ENCODE measurements at places on chromosomes 5 and 9.

DNA sequence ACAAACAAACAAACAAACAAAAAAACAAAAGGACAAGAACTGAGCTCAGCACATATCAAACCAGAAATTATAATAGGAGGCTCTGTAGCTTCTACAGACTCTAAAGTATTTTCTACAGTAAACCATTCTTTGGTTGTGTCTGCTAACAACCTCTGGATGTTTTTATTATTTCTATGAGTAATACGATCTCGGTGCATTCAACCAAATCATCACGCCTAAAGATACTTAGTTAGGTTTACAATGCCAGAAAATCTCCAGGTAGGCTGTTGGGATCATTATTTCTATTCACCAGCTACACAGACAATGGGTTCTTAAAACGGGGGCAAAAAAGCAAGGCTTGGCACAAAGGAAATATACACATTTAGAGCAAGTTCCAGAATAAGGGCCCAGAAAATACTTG lies 41.6 kb upstream of the ALDOB start:
- no peak for DNase-seq

GRCh38 chr9:96599298-96599697 lies 20.3 kb downstream of the CDC14B start:
- no peak for DNase-seq

GRCh38 chr5:1544294-1544961 lies 20.7 kb upstream of the LPCAT1 start:
- no peak for DNase-seq

DNA sequence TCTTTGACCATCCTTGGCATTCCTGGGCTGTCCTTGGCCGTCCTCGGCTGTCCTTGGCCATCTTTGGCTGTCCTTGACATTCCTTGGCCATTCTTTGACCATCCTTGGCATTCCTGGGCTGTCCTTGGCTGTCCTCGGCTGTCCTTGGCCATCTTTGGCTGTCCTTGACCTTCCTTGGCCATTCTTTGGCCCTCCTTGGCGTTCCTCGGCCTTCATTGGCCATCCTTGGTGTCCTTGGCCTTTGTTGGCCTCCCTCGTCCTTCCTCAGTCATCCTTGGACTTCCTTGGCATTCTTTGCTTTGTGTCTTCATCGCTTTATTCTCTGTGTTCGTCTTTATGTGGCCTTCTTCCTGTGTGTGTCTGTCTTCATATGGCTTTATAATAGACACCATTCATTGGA lies 20.7 kb downstream of the NDUFS6 start:
- DNase-seq = no peak

DNA sequence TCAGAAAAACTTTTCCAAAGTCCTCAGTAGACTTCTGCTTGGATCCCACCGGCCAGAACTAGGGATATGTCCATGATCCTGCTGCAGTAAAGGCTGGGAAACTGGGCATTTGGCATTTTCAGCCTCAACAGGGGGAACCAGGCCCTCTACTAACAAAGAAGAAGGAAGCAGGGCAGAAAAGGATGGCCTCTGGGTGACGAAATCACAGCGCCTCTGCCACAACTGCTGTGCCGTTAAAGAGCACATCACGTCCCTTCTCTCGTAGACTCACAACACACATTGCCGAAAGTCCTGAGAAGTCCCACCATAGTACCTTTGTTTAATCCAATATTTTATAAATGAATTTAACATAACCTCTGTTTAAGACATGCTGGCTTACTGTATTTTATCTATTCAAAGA lies 10.4 kb upstream of the AFAP1L1 start:
- no peak for DNase-seq

GRCh38 chr5:5344051-5344571 lies 78.4 kb upstream of the ICE1 start:
- no peak for DNase-seq

DNA sequence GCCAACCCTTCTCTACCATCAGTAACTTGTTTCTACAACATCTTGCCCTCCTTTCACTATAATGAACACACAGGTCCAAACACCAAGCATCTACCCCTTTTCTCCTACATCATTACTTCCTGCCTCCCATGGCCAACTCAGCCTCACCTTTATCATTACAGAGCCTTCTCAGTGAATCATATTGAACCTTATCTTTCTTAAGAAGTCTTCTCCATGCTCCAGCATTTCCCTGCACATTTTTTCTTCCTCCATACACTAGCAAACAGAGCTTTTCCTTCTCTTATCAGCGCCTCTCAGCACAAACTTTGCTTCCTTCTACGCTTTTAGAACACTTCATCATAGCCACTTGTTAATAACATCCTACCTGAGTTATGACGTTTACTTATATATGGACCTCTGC lies 148.2 kb downstream of the ARL15 start:
- DNase-seq = no peak

GRCh38 chr5:122680623-122681350 lies 94.1 kb upstream of the SNX2 start:
- no peak for DNase-seq

DNA sequence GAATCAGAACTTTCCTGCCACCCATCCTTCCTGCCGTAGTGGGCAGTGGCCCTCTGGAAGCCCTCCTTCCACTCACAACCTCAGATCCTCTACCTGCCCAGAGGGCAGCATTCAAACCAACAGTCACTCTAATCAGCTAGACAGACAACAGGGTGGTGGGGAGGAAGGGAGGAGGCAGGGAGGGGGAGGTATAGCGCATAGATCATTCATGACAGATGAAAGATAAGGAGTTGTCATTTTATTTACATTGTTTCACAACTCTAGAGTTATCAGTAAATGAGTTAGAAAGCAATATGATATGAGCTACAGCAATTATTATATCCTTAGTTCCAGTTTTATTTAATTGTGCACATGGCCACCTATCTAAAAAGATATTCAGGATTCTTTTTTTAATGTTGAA lies 852 bp downstream of the IL9 start:
- DNase-seq = no peak

GRCh38 chr9:21281275-21281674 lies 23.8 kb downstream of the IFNA5 start:
- no peak for DNase-seq

DNA sequence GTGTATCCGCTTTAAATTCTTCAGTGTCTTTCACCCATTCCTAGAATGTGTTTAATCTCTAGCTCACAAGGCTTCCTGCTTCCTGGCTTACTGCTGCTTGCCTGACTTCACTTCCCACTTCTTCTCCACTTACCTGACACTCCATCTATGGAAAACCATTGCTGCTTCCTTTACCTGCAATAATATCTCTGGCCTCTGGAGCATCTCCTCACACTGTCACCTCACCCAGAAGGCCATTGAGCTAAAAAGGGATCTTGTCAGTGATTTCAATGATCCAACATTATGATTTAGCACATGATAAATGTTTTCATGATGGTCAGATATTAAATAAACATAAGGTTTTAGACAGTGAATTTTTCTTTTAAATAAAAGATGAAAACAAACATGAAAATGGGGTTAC lies 281.1 kb downstream of the MRPS30 start:
- DNase-seq = no peak

- no peak for DNase-seq
Observed at GRCh38 chr9:107866711-107867311, 377.2 kb upstream of the KLF4 start.

DNA sequence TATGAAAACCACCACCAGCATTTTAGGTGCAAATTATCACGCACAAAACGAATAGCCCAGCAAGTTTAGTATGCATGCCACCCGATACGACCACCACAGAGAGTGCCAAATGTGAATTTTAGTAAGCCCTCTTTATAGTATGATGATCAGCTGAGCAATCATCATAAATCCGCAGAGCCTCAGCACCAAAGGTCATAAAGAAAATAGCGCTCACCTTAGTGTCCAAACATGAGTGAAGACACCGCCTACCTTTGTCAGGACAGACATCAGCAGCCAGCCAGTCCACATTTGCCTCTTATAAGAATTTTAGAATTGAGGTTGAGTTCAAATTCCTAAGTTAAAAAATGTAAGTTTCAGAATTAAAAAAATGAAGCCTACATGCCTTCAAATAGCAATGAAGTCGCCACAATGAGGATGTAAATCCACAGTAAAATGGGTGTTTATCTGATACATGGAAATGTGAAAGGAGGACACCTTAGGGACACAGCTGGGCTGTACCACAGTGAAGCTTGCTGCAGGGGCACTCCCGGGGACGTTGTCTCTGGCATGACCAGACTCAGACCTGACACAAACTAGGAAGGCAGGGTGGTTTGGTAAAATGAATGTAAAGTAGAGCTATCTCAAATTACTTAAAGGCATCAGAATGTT lies 149.0 kb downstream of the AUH start:
- DNase-seq = no peak

GRCh38 chr5:177325868-177326381 lies 14.2 kb upstream of the MXD3 start:
- DNase-seq = no peak

DNA sequence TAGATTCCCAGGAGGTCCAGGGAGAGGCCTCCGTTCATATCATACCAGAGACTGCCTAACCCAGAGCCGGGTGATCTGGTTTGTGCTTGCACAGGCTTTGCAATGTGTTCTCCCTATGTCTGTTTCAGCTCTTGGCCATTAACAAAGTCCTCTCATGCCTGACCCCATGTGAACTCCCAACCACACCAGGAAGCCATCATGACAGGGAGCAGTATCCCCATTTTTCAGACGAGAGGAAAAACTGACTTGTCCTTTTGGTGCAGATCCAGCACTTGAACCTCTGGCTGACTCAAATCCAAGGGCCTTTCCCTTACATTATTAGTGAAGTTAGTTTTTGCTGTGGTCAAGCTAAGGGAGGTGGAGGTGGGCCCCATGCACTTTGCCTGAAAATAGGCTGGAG lies 58.4 kb downstream of the TEX10 start:
- no peak for DNase-seq

DNA sequence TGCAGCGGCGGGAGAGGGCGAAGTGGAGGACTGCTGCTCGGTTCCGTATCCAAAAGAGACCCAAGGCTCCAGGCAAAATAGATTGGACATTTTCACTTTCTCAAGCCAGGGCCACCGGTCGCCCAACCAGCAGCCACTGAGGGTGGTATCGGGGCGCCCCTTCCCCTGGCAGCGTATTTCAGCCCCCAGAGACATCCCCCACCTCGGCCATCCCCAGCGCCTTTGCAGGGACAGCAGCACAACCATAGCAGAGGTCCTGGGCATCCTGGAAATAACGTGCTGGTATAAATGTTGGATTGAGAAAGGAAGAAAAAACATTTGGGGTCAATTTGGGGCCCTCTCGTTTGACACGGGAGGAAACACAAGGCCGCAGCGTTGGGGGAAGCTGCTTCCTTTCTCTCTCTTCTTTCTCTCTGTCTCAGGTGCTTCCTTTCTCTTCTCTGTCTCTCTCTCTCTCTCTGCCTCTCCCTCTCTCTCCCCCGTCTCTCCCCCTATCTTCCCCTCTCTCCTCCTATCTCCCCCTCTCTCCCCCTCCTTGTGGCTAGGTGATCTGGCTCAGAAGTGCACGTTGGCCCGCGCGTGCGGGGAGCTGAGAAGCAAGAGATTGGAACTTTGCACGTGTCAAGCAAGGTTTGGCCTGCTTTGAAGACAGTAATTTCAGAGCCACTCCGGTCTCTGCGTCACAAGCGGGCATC lies 624 bp upstream of the RETREG1 start:
- no peak for DNase-seq
